Effector memory CD4-positive, alpha-beta T cell (primary cell): ENCODE measurements at places on chromosomes 11 and 22.

- DNase-seq: no peak
Measured at GRCh38 chr11:38842991-38843390, 2245.0 kb upstream of the RAG2 start.

- no peak for DNase-seq
Measured at GRCh38 chr11:2211113-2211971, 39.7 kb upstream of the TH start.

DNA sequence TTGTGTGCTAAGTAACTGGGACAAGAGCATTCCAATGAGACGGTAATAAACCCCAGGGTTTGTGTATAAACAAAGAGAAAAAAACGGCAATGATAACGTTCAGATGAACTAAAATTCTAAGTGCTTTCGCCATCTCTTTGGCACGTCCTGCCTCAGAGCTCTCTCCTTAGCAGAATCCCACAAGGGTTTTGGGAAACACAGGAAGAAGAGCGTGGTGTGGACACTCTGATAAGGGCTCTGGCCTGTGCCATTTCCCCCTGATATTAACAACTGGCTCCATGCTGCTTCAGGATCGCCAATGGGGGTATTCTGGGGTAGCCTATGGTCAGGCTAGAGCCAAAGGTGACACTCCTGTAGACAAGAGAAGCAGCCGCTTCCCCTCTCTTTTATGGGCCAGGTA lies 18.4 kb downstream of the ABCC8 start:
- no peak for DNase-seq

- DNase-seq: no peak
Measured at GRCh38 chr11:96299155-96299888, 43.7 kb downstream of the MAML2 start.

GRCh38 chr11:46835897-46836296 lies 10.2 kb downstream of the CKAP5 start:
- no peak for DNase-seq

DNA sequence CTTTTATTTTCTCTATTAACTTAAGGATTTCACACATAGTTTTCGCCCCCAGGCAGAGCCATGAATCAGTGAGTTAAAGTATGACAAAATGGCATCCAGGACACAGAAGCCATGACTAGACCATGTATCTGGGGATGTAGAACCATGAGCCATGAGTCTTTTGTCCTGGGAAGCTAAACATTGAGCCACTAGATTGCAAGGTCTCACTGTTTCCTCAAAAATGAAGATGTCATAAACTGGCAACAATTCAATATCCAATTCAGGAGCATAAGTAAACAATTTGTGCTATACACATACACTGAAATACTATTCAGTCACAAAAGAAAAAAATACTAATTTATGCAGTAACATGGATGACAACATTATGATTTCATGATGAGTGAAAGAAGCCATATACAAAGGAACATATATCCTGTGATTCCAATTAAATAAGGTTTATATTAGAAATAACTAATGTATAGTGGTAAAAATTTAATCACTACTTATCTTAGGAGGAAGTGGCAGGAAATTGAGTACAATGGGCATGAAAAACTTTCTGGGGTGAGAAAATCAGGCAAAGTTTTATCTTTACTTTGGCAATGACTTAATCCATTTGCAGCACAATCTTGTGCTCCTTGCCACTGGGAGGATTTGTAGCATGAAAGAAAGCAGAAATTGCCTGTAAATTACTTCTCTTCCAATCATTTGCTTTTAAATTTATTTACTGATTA lies 28.5 kb upstream of the CARD16 start:
- DNase-seq: no peak

DNA sequence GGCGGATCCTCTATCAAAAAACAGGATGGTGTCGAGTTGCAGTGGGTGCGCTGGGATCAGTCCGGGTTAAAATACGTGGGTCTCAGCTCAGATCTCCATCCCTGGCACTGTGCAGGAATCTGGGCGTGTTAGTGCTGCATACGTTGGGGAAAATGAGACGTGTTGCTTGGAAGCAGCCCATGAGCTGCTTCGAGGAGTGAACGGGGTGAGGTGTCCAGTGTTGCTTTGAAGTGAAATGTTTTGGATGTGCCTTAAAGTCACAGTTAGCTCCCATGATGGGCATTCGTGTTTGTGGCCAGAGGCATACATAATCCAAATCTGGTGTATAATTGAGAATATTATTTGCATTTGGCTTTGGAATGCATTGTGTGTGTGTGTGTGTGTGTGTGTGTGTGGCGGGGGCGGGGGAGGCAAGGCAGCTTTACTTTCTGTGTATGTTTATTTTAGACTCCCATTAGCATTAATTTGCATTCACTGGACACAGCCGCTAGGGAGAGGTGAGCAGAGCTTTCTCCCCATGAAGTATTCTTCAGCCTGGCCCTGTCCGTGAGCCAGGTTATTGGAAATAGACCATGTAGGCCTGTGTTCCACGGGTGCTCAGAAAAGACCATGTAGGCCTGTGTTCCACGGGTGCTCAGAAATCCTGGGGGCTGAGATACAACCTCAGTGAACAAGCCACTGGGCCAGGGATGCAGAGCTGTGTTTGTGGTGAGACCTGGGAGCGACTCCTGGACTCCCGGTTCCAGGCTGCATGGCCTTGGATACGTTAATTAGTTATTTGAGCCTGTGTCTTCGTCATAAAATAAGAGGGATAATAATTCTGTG lies 134.6 kb downstream of the ST3GAL4 start:
- no peak for DNase-seq

DNA sequence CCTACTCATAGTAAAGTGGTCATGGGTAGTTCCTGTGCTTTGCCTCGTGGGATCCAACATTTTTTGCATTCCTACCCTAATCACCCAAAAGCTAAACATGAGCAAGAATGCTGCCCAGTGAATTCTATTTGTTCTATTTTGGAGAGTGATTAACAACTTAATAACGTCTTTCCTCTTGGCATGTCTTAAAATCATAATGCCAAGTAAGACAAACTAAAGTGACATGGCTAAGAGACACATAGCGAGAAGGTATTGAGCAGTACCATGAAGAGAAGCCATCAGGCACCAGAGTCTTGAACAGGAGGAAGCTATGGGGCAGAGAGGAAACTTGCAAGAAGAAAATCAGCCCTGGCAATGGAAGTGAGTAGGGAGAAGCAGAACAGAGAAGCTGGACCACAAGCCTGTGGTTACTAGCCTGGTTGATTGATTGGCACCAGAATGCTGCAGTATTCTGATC lies 32.0 kb downstream of the EXPH5 start:
- no peak for DNase-seq

DNA sequence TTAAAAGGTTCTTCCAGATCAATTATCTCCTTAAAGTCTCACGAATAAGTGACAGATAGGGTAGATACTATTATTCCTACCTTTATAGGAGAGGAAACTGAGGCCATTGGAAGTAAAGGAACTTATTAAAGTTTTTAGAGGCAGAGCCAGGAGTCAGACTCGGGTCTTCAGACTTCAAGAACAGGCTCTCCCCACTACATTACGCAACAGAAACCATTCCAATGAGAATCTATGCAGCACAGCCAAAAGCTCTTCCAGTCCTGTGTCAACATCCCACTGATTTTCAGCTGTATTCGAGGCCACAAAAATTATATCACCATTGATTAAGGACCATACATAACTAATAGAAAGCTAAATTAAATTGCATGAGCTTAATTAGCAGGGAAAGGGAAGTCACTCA lies 77.4 kb downstream of the RELT start:
- DNase-seq: no peak

- DNase-seq: no peak
Measured at GRCh38 chr11:763073-763463, 14.2 kb downstream of the GATD1 start.

DNA sequence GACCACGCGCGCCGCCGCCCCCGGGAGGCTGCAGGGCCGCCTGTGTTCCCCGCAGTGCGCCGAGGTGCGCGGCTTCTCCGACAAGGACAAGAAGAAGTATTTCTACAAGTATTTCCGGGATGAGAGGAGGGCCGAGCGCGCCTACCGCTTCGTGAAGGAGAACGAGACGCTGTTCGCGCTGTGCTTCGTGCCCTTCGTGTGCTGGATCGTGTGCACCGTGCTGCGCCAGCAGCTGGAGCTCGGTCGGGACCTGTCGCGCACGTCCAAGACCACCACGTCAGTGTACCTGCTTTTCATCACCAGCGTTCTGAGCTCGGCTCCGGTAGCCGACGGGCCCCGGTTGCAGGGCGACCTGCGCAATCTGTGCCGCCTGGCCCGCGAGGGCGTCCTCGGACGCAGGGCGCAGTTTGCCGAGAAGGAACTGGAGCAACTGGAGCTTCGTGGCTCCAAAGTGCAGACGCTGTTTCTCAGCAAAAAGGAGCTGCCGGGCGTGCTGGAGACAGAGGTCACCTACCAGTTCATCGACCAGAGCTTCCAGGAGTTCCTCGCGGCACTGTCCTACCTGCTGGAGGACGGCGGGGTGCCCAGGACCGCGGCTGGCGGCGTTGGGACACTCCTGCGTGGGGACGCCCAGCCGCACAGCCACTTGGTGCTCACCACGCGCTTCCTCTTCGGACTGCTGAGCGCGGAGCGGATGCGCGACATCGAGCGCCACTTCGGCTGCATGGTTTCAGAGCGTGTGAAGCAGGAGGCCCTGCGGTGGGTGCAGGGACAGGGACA lies 2.7 kb downstream of the NLRP6 start:
- no peak for DNase-seq

DNA sequence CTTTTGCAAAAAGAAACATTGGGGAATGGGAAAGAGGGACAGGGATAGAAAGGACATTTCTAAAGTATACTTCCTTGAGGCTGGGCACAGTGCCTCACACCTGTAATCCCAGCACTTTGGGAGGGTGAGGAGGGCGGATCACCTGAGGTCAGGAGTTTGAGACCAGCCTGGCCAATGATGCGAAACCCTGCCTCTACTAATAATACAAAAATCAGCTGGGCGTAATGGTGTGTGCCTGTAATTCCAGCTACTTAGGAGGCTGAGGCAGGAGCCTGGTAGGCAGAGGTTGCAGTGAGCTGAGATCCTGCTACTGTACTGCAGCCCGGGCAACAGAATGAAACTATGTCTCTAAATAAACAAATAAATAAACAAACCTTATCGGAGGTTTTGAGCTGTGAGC lies 16.3 kb upstream of the TEF start:
- no peak for DNase-seq

GRCh38 chr11:62542750-62543567 lies 3.6 kb downstream of the AHNAK start:
- peak; percentile 70 for DNase-seq

DNA sequence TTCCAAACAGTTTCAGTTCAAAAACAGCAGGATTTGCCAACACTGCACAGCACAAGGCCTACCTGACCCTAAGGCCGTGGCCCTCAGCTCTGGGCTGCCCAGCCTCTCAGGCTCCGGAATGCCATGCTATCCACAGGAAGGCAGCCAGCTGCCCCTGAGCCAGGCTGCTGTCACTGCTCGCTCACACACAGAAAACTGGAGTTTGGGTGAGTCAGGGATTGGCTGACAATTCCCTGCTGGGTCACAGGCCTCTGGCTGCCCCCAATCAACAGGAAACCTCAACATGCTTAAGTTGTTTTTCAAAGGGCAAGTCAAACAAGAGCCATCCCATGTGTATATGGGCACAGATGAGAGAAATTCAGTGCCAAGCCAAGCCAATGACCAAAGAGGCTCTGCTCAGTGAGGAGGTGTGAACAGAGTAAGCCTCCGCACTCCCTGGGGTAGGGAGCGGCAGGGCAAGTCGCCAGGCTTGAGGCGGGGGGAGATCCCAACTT lies 50.2 kb downstream of the RPL27A start:
- DNase-seq: no peak

DNA sequence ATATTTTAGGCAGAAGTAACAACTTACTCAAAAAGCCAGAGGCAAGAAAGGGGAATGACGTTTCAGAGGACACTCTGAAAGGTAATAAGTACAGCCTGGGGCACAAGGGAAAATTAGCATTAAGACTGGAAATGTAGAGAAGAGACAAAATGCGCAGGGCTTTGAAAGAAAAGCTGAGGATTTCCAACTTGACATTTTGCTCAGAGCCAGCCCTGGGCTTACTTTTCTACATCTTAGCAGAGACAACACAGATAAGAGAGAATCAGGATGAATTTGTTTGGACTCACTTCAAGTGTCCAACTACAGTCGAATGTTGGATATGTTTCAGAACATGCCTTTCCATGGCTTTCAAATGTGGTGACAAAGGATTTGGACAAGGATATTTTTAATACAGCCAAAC lies 808.9 kb upstream of the LUZP2 start:
- no peak for DNase-seq

- no peak for DNase-seq
Measured at GRCh38 chr11:117396970-117397369, 69.3 kb downstream of the CEP164 start.

DNA sequence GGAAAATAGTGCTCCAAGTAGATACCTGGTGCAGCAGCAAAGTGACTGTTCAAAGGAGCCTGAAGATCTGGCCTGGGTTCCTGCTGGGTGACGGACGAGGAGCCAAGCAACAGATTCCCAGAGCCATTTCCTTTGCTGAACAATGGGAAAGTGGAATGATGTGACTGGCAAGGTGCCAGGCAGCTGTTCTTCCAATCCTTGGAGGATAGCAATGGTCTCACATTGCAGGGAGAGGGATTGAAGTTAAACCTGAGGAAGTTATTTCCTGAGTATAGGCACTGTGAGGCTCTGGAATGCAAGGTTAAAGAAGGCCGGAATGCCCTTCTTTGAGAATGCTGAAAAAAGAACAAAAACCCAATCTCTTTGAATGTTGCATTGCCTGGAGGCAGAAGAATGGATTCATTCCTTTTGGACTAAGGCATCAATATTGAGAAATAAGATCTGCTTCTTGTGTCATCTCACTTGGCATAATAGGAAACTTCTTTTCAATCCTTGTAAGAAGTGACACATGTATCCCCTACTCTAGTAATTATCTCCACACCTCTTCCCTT lies 223.8 kb downstream of the BLID start:
- DNase-seq: no peak

DNA sequence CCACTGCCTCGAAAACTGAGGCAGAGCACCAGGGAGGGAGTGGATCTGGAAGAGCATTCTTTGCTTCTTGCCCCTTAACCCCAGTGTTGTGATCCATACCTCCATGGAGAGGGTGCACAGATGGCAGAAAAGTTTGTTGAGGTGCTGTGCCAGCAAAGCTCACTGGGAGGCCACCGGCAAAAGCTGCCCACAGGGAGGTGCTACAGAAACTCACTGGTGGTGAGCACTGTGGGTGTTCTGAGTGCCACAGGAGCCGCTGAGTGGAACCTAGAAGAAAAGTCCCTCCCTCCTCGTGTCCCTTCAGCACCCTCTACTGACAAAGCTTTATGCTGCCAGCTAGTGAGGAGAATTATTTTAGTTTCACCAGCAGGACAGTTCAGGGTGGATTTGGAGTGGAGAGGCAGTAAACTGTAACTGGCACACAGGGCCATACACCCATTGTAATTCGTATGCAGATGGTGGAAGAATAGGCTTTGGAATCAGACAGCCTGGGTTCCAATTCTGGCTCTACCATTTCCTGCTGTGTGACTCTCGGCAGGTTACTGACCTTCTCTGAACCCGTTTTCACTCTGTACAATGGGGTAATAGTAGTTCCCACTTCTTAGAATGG lies 84.6 kb downstream of the SWAP70 start:
- DNase-seq: peak; percentile 24
